ENCODE measurements at places on chromosomes 3 and 15. TPM values are rescaled to one million over a fixed set of nuclear protein-coding genes. Genes with fewer than 3 reads are reported as not detected.

DNA sequence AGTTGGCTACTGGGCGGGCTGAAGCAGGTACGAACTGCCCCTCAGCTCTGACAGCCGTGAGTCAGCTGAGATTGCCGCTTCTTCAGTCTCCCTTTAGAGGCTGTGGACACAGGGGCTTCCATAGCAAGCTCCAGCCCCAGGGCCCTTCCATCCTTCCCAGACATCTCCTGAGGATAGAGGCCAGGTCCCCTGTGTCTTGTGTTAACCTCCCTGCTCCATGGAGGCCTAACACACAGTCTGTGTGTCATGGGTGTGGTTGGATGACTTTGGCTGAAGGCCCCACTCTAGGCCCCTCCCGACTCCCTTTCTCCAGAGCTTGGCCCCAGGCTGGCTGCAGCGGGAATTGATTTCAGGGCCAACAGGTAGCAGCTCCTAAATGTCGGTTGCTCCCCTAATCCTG is 116.1 kb upstream of the TLE3 start:
- DNase-seq, result no peak

DNA sequence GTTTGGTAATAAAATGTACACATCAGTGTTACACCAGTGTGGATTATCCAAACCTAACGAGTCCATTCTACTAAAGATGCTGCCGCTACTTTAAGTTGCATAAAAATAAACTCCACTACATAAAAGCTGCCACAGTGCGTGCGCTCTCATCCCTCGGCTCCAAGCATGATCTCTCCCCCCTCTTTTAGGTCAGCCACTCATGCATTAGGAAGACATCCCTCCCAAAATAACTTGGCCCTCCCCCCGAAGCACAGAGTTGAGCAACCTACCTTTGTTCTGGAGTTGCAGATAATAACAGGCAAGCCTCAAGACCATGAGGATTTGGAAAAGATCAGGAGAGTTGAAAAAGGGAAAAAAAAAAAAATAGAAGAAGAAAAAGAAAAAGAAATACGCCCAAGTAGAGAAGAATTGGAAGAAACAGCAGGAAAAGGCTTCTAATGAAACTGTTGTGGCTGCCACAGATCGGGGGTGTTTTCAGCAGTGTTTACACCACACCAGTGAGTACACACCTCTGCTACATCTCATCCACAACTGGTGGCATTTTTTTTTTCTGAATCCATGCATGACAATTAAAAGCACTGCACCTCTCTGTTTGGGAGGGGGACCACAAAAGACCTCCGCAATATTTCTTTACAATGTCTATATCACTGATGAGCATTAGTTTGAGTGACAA is 339.2 kb downstream of the FOXP1 start:
- DNase-seq, result no peak

ARL14 gene
- not detected for polyA plus RNA-seq

- no peak for DNase-seq
Observed at GRCh38 chr15:63073497-63074172, 31.1 kb downstream of the TPM1 start.

DNA sequence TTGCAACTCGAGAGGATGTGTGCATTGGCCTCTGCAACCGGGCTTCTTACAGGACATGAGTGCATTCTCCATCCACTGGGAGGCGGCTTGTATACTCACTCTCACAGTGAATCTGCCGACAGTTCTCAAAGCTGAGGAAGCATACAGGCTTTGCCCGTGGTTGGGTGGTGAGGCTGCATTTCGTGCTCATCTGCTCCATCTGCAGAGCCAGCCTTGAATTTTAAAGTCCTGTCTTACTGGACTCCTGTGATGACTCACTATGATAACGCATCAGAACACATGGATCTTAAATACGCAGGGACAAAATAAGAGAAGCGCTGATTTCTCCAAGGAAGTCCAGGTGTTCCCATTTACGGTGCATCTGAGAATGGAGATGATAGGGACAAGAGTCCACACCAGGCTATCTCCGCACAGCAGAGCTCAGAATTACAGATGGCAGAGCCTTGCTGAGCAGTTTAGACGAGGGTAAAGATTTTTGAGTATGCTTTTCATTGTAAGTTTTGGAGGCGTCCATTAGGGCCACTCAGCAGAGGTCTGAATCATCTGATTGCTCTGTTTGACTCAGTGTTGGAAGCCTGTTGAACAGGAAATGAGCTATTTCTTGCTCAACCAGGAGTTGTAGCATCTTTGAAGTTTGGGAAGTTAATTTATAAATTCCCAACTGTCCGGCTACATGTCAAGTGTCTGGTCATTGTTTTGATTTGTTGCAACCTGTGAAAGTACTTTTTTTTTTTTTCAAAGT is 87.1 kb downstream of the GABRG3 start:
- no peak for DNase-seq

- no peak for DNase-seq
Observed at GRCh38 chr15:83066034-83066733, 868 bp downstream of the BTBD1 start.

CELSR3 gene
- polyA plus RNA-seq, result not detected

GRCh38 chr15:62976301-62976881 is 66.2 kb upstream of the TPM1 start:
- DNase-seq, result no peak

DNA sequence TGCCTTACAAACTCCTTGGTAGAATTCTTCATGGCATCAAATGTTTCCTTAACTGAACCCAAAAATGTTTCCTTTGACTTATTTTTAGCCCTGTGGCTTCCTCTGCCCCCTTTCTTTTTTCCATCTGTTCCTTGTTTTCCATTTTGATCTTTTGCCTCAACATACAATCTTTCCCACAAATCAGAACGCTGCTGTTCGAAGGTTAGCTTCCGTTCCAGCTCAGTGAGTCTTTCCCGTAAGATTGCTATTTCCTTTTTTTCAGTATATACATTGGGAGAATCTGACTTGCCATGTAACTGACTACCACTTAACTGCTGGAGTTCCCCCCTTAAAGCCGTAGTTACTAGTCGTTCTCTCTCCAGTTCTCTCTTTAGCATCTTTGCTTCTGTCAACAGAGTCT is 41.2 kb downstream of the PIGB start:
- no peak for DNase-seq

MYL3 gene
- polyA plus RNA-seq, result not detected

SENP5 gene
- polyA plus RNA-seq, result 8.5 TPM

ADAMTS7 gene
- not detected for polyA plus RNA-seq

VEPH1 gene
- not detected for polyA plus RNA-seq

TNFSF10 gene
- polyA plus RNA-seq, result 42.9 TPM

DNA sequence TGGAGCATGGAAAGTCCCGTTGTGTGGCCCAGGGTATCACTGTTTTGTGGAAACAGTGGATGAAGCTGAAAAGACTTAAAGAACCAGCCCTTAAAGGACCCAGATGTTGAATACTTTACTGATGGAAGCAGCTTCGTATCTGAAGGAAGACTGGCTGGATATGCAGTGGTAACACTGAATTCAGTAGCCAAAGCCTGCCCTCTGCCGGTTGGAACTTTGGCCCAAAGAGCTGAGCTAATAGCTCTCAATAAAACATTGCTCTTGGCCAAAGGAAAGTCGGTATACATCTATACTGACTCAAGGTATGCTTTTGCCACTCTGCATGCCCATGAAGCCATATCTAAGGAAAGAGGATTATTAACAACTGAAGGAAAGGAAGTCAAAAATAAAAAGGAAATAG is 885.4 kb downstream of the PDCD6IP start:
- DNase-seq, result peak; percentile 6

GOLGA6D gene
- not detected for polyA plus RNA-seq

- DNase-seq, result no peak
Observed at GRCh38 chr3:122615303-122615702, 37.9 kb downstream of the PARP15 start.

GRCh38 chr15:90496791-90497190 is 32.9 kb upstream of the CRTC3 start:
- DNase-seq, result no peak

DNA sequence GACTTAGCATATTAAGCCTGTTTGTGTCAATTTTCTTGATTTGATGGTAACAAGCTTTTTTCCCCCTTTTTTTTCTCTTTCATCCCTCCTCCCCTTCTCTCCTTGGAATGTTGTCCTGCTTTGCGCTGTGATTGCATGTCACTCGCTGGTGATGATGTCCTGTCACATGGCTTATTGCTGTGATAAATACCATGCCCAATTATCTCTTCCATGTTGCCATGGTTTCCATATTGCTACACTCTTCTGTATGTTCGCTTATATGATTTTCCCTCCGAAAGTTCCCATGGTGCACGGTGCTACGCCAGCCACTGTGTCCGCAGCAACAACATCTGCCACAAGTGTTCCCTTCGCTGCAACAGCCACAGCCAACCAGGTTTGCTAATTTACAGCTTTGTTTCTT is 187.3 kb downstream of the MBNL1 start:
- no peak for DNase-seq

GRCh38 chr3:147318900-147319299 is 87.4 kb downstream of the ZIC4 start:
- DNase-seq, result no peak

DNA sequence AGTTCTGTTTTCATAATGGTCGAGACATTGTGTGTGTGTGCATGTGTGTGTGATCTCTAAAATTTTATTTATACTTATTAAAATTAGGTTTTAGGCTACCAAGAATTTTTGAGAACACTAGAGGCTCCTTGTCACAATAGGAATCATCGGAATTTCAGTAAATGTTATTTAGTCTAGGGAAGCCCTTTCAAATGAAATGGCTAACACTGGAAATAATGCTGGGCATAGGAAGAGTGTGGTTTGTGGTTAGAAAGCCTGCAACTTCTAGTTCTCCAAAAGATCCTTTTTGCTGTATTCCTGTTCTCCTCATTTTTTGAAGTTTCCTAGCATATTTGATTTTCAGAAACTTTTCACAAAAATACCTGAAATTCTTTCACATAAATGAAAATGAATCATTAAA is 92.5 kb upstream of the MBNL1 start:
- no peak for DNase-seq

Data from naive B cell (primary cell).